Naive B cell (primary cell): ENCODE measurements at places on chromosomes 12 and 14.
A peak's percentile ranks its signal among the peaks of the same experiment; 100 is the strongest.

DNA sequence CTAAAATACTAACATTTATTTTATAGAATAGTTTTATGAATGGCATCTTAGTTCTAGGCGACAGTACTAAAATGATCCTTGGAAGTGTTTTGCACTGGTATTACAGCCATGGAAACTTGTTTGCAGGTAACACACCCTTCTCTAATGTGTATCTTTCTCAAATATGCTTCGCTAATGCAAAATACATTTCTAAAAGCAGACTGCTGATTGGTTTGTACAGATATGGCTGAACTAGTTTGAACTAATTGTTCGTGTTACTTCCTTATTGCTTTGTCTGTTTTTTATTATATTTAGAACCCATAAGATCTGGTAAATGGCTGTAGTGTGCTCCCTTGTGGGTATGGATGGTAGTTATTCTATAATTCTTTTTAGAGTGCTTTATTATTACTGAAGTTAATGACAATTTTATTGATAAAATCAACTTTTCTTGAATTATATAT, 53.0 kb downstream of the ATF7IP start:
- DNase-seq: no peak

DNA sequence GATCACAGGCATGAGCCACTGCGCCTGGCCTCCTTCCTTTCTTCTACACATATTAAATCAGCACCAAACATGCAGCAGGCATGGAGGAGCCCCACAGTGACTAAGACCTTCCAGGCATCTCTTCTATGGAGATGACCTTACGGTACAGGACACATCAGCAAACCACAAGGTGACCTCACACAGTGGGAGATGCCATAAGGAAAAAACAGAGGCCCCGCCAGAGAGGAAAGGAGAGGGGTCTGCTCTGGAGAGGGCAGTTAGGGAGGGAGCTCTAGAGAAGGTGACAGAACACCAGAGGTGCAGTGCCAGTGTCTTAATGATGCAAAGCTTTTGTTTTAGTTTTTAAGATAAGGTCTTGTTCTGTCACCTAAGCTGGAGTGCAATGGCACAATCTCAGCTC, 81.1 kb upstream of the ESRRB start:
- no peak for DNase-seq

GRCh38 chr12:132133952-132134652, 10.0 kb downstream of the DDX51 start:
- no peak for DNase-seq

DNA sequence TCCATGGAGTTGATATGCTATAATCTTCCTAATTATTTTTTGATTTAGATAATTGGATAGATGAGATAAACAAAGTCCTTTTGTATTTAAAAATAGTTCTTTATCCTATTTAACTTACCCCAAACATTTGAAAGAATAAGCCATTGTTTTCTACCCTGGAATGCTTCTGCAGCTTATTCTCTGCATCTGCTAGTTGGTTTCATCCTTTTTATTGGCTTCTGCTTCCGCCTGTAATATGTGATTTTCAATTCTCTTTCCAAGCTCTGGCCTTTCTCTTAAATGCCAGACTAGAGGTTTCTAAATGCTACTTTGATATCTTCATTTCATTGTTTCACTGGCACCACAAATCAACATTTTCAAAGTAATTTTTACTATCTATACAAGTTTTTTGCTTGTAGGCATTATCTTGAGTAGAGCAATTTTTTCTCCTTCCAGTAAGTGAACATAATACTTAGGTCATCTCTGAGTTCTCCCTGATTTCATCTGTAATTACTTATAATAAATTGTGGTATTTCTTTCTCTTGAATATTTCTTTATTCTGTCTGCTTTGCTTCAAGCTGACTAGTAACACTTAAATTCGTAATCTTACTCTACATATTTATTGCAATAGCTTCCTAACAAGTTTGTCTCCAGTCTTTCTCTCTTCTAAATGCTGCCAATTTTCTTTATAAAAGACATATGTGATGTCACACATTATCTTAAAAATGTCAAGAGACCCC, 958.4 kb downstream of the SLC6A15 start:
- DNase-seq: no peak

GRCh38 chr12:94616203-94616729, 34.1 kb downstream of the TMCC3 start:
- no peak for DNase-seq

DNA sequence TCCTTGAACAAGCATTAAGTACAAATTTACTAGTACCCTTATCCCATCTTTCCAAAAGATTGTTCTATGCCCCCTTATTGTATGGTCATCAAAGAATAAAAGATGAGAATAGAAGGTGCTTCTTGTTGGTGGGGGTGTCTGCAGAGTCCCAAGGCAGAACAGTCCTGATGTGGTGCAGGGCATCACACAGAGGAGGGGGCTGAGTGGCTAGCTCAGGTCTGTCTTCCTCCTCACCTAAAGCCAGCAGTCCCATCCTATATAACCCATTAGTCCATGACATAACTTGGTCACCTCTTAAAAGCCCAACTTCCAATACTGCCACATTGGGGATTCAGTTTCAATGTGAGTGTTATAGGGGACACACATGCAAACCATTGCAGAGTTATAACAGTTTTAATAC, 9.9 kb downstream of the LRRC10 start:
- DNase-seq: no peak

DNA sequence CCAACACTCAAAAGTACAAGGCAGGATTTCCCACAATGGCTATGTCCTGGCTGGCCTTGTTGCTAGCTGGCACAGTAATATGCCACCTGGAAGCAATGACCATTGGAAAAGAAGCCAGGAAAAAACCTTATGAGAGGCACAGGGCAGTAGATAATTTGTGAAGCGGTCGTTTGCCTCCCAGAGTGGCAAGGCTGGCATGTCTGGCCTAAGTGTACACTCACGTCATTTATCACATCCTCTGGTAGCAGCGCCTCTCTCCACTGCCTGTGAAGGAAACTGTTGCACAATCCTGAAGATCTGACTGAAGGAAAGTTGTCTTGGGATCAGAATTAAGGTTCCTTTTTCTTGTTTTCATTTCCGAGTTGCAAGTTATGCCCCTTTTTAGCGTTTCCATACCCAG, 408.5 kb downstream of the ZFP36L1 start:
- DNase-seq: no peak

GRCh38 chr12:39239490-39240486, 203.1 kb downstream of the KIF21A start:
- no peak for DNase-seq

DNA sequence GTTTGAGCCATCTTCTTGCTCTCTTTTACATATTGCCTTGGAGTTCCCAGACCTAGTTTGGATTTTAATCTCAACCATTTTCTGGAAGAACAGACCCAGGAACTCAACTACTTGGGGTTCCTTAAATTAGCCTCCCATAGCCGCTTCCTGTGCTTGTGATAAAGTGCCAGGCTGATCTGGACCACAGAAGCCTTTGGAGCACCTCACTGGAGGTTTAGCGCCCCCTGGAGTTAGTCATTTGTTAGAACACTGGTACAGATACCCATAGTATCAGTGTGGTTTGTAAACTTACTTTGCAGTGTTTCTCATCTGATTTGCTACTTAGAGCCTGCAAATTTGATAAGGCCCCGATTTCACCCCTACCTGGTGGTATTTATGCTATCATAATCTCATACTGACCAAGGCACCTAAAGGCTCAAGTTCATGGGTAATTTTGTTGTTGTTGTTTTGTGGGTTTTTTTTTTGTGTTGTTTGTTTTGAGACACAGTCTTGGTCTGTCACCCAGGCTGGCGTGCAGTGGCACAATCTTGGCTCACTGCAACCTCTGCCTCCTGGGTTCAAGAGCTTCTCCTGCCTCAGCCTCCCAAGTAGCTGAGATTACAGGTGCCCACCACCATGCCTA, 3.7 kb downstream of the UNC119B start:
- peak; percentile 76 for DNase-seq

- no peak for DNase-seq
These were observed 457.7 kb upstream of the SYT1 start for GRCh38 chr12:78406828-78407227.

- DNase-seq: no peak
These were observed 94.8 kb downstream of the LRP6 start for GRCh38 chr12:12171991-12172511.

DNA sequence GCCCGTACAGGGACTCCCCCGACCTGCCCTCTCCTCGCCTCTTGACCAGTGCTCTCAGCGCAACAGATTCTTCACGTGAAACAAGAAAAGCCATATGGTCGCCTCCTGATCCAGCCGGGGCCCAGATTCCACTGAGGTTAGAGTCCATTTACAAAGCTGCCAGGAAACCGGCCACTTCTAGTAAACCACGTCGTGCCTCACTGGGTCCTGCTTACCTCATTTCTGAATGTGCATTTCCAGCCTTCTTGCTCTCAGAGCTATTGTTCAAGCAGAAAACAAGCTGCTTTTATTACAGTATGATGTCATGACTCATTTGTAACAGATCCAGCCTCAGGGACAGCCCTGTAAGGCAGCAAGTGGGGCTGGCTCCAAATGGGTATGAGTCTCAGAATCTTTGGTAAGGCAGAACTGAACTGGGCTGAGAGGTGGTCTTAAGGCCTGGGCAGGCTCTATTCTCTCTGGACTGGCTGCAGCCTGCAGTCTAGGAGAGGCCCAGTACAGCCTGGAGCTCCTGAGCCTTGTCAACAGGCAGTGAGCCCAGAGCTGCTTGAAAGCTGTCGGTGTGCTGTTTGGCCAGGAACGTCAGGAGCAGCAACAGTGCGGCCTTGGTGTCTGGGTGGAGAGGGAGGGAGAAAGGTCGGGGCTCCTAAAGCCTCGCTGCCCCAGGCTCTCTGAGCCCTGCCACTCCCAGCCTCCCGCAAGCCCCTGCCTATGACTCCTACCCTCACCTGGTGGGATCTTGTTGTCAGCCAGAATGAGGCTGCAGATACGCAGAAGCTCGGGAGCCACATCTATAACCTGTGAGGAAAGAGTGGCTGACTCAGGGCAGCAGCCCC, 8.3 kb downstream of the REC8 start:
- no peak for DNase-seq

DNA sequence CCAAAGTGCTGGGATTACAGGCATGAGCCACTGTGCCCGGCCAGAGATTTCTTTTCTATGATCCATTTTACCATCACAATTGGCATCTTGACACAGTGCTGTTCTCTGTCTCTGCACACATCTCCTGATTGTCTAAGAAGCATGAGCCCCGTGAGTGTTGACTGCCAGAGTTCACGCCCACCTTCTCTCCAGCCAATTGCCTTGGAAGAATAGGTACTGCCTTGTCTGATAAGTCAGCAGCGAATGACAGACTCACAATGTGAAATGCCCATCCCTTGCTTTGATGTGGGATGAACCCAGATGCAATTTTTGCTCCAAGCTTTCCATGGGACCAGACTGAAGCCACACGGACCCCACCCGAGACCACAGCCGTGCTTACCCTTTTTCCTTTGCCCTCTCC, 19.3 kb downstream of the EIF5 start:
- DNase-seq: no peak

GRCh38 chr14:63542231-63542999, 762 bp downstream of the PPP2R5E start:
- DNase-seq: no peak

DNA sequence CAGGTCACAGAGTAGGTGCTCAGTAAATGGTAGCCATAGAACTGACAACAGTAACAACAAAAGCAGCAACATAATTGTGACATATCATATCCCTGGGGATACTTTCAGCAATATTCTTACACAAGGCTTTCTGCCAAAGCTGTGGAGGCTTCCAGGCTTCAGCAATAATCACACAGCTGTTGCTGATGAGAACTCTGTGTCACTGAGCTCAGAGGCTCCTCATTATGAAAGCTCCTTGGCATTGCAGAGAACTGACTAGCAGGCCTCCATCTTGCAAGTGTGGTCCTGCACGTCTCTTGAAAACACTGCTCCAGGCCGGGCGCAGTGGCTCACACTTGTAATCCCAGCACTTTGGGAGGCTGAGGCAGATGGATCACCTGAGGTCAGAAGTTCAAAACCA, 97.3 kb upstream of the BTG1 start:
- no peak for DNase-seq

DNA sequence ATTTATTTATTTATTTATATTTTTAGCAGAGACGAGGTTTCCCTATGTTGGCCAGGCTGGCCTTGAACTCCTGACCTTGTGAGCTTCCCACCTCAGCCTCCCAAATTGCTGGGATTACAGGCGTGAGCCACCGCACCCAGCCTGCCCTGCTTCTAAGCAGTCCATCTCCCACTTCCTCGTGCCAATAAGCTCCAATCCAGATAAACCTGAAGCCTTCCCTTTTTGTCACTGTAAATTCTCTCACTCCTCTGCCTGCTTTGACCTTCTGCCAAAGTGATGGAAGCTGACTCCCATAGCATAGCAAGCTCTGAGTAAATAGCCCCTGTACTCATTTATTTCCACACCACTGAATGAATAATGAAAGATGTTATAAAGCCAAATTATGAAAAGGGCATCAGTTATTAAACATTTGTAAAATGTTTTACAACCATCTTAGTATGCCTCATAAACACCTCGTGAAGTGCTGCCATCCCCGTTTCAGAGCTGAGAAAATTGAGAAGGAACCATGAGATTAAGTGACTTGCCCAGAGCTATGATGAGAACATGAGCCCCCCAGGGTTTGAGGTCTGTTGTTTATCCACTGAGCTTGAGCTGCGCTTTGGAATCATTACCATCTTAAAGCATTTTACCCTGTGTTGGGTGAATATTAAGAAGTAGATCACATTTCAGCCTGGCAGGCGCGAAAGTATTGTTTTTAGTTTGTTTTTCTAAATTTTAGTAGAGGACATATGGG, 30.4 kb downstream of the MANSC1 start:
- no peak for DNase-seq

DNA sequence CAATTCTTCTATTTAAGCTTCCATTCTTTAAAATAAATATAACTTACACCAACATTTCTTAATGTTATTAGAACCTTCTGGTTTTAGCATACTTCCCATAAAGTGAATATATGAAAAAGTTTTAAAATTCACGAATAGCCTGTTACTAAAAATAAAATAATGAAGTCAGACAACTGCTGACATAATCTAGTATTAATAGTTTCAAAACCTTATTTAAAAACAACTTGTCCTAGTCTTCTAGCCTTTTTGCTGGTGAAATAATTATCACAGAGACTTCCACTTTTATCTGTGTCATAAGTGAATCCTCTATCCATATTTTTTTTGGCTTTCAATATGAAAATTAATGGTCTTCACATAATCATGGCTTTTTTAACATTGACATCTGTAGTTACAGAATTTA, 93.8 kb upstream of the MON2 start:
- DNase-seq: no peak

- DNase-seq: no peak
These were observed 156.1 kb upstream of the CCND2 start for GRCh38 chr12:4117386-4118016.

DNA sequence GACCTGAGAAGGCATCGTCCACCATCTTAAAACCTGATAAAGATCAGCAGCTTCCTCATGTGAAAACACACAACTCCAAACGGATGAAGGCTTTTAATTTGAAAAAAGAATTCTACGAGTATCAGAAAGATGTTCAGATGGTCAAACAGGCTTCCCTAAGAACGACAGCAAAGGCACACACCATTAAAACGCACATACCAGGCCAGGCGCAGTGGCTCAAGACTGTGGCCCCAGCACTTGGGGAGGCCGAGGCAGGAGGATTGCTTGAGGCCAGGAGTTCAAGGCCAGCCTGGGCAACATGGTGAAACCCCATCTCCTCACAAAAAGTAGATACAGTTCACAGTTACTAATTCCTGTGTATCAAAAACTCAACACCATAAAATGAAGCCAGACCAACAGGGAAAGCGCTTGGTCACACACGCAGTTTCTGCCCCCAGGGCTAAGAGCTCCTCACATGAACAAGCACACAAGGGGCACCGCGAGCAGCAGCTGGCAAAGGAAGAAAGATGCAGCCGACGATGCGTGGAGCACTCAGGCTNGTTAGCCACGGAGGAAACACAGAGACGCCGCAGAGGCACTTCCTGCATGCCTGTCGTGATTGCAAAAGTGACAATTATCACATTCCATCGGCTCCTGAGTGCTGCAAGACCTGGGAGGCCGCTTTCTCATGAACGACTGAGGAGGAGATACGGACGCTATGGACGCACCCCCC, 78.0 kb downstream of the NOC4L start:
- DNase-seq: peak; percentile 66
